ENCODE measurements at places on chromosomes 5 and 9.

- no peak for DNase-seq
Observed at GRCh38 chr5:71475788-71476384, 20.4 kb downstream of the BDP1 start.

- no peak for DNase-seq
Observed at GRCh38 chr5:68178579-68178978, 37.0 kb upstream of the PIK3R1 start.

DNA sequence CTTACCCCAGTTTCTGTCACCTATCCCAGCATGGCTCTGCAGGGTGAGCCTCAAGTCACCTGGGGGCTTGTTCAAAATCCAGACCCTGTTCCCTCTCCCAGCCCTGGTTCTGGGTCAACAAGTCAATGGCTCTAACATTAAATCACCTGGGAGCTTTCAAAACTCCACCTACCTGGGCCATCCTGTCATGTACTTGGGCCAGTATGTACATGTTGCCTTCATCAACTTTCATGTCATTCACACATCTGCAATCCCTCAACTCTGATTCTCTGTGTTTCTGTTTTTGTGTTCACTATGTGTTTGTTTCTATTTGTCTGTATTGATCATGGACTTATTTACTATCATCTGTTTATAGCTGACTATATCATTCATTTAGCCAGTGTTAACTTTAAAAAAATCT is 2.1 kb upstream of the SH3GLB2 start:
- DNase-seq, result peak; percentile 13

- DNase-seq, result no peak
Observed at GRCh38 chr9:87063246-87063645, 115.9 kb upstream of the GAS1 start.

- DNase-seq, result no peak
Observed at GRCh38 chr5:2110137-2110933, 227.6 kb upstream of the IRX4 start.

DNA sequence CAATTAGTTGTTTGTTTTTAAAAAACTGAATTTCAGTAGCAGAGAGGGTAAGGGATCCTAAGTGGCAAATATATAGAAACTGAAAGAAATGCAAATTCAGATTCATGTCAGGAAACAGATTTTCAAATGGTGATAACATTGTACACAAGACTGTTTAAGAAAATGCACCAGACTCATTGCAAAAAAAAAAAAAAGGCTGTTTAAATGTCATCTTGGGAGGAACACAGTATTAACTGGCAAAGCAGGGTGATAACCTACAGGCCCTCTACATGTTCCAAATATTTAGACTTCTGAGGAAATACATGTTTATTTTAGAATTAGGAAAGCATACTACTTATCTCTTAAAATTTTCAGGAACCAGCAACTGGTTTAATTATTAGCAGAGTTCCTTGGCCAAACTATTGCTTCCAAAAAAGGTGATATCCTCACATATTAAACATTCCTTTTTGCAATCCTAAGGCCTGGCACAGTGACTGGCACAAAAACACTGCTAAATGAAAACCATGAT is 114.5 kb downstream of the TSSK1B start:
- no peak for DNase-seq

DNA sequence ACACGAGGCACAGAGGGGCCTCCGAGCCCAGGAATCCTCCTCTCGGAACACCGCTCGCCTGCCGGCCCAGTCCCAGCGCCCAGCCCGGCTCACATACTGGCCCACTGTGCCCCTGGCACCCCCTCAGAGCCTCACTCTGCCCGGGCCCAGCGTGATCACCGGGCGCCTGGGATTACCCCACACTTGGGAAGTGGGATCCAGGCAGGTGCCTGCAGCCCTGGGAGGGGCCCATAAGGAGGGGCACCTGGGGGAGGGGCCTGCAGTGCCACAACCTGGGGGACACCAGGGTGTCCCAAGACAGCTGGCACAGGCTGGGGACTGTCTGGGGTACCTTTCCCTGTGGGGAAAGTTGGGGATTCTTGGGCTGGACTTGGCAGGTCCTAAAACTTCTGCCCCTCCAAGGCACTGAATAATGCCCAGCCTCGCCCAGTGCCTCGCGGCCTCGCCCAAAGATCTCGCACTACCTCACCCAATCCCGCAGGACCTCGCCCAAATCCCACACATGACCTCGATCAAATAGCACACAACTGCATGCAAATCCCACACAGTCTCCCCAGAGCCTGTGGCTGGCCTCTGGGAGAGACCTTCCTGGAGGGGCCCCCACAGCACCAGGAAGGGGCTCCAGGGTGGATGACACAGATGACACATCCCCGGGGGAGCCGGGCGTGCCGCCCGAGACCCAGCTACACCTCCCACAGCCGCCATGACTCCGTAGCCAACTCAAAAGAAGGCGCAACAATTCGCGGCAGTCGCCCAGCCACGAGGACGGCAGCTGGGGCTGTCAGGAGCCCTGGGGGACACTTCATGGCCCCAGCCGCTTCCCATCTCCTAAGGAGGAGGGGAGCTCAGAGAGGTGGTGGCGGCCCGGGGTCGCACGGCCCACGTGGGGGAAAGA is 13.7 kb downstream of the NOTCH1 start:
- DNase-seq, result peak; percentile 26

DNA sequence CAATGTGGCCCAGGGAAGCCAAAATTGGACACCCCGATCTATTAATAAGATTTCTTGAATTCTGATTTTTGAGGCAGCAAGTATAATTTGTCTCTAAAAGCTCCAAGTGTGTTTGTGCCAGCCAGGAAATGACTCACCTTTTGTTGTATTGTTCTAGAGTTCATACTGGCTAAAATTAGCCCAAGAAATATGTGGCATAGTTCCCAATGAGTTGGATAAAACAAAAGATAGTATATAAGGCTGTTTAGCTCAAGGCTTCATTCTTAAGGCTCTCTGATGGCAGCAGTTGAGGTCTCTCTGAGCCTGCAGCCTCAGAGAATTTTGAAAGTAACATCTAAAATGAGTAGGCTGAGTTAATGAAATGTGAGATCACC is 21.6 kb downstream of the HMGXB3 start:
- DNase-seq, result no peak

GRCh38 chr5:77397686-77398292 is 94.3 kb downstream of the WDR41 start:
- DNase-seq, result no peak

- no peak for DNase-seq
Observed at GRCh38 chr5:123950701-123951581, 439.0 kb downstream of the CSNK1G3 start.

- DNase-seq, result no peak
Observed at GRCh38 chr9:77987081-77987656, 44.4 kb downstream of the GNAQ start.

DNA sequence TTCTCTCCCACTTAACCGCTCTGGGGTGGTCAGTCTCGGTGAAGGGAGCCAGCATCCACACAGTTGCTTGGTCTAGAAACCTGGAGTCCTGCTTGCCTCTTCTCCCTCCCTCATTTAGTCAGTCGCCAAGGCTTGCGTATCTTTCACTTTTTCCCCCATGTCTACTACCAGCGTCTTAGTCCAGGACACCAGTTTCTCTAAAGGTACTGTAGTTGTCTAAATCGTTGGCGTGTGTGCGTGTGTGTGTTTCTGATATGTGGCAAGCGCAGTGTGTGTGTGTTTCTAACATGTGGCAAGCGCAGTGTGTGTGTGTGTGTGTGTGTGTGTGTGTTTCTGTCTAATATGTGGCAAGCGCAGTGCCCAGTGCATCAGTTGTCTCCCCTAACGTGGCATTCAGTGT is 641 bp downstream of the ATP6V1G1 start:
- peak; percentile 53 for DNase-seq

GRCh38 chr9:95118596-95118995 is 198.9 kb downstream of the FANCC start:
- no peak for DNase-seq

GRCh38 chr9:34250721-34251120 is 71.9 kb downstream of the UBAP1 start:
- DNase-seq, result no peak

DNA sequence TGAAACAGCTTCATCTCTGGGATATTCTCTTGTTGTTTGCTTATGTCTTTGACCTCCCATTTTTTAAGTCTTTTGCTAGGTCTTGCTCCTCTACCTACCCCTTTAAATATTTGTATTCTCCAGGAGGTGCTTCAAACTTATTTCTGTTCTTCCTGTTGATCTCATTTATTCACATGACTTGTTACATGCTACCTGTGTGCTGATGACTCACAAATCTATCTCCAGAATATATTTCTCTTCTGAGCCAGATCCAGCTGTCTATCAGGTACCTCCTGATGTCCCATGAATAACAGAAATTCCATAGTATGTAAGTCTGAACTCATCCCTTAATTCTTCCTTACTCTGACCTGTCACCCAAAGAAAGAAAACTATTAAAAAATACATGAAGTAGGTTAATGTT is 11.0 kb downstream of the NIPBL start:
- DNase-seq, result no peak

GRCh38 chr5:32687499-32687831 is 23.7 kb upstream of the NPR3 start:
- no peak for DNase-seq

DNA sequence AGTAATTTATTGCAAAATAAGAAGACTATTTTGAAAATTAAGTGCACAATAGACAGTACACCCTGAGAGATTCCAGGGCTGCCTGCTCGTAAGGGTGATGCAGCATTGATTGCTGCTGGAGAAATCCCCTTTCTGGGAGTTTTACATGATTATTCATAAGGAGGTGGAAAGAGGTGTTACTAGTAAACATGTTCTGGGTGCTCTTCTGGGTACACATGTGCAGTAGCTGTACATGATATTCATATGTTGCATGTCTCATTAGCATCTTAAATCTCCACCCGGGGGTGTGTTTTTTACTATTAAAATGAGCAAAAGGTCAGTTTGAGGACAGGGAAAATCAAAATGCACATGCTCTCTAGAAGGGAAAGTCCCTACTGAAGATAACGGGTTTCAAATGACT is 264.8 kb downstream of the CDK5RAP2 start:
- DNase-seq, result no peak

- DNase-seq, result peak; percentile 51
Observed at GRCh38 chr9:113523421-113524141, 60.1 kb downstream of the RGS3 start.

DNA sequence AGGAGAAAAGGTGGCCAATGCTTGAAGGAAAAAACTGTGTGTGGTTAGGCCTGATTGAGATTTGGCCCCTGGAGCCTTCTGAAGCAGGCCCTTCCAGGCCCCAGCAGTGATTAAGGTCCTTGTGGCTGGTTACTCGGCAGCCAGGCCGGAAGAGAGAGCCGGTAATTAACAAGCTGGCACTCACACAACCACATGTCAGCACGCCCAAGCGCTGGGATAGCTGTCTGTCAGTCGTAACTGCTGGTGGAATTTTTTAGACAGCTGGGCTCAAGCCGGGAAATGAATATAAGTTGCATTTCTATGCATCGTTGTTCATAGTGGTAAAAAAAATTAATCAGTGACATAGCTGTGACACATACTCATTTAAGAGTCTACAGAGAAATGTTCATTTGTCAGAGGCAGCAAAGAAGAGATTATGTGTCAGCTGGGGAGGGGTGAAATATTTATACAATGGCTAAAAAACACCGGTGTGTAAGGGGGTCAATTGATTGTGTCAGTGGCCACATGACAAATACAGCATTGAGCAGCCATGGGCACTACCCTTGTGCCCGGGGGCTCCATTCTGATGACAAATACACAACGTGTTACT is 13.7 kb upstream of the ARAP3 start:
- DNase-seq, result no peak

- no peak for DNase-seq
Observed at GRCh38 chr5:152942633-152943336, 537.7 kb upstream of the NMUR2 start.

DNA sequence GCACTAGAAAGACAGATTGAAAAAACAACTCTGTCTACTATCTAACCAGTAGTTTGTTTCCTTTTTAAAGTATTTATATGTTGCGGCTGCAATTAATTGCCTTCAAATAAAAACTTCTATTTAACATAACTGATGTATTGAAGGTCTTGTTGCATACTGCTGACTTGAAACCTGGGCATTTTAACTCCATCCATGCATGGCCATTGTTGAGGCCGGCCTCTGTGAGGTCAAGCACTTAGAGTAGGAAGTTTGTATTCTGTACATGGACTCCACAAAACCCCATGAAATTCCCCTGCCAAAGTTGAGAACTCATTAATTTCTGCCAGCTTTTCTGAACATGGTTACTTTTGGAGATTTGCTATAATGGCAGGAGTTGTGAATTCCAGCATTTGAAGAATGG is 150.6 kb downstream of the GAS1 start:
- no peak for DNase-seq

- no peak for DNase-seq
Observed at GRCh38 chr9:92607773-92608172, 62.2 kb downstream of the IPPK start.

- no peak for DNase-seq
Observed at GRCh38 chr9:134360897-134361296, 34.6 kb downstream of the RXRA start.

- no peak for DNase-seq
Observed at GRCh38 chr9:117182046-117182445, 232.8 kb downstream of the ASTN2 start.

- no peak for DNase-seq
Observed at GRCh38 chr5:54756301-54756700, 229.1 kb downstream of the ESM1 start.

DNA sequence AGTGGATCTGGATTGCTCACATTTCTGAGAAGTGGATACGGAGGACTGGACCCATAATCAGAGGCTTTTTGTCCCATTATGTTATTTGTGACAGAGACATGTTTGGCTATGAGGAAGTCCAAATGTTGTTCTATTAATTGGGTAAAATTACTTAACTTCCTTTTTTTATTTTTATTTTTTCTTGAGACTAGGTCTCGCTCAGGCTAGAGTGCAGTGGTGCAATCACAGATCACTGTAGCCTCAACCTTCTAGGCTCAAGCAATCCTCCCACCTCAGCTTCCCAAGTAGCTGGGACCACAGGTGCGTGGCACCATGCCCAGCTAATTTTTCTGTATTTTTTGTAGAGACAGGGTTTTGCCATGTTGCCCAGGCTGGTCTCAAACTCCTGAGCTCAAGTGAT is 11.9 kb upstream of the PGGT1B start:
- peak; percentile 27 for DNase-seq

DNA sequence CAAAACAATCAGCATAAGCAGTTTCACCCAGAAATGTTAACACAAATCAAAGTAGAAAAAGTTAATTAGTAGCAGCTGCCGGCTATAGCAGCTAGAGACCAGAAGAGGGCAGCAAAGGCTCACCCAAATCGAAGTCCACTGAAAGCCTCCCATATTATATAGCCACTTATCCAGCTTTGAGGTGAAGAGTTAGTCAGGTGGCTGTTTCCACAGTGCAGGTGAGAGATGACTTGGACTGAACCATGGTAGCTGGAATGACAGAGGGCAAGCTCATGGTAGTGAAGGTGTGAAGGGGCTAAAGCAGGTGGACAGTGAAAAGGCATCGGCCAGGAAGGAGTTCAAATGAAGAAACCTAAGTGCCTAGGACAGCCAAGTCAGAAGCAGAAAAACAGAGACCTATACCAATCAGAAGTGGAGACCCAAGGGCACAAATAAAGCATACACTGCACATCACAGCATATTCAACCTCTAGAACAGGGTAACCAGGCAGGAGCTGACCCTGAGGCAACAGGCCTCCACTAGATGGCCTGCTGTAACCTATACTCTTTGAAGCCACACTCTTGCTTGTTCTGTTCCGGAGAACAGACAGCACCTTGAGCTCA is 7.2 kb upstream of the RNF38 start:
- peak; percentile 83 for DNase-seq

Measured in B cell (primary cell).